Activated T-helper 1 cell treated with anti-CD3 and anti-CD28 coated beads, Interleukin-2, amount 50 U/mL, for 16 hours (primary cell): ENCODE measurements at places on chromosomes 1 and 21.

DNA sequence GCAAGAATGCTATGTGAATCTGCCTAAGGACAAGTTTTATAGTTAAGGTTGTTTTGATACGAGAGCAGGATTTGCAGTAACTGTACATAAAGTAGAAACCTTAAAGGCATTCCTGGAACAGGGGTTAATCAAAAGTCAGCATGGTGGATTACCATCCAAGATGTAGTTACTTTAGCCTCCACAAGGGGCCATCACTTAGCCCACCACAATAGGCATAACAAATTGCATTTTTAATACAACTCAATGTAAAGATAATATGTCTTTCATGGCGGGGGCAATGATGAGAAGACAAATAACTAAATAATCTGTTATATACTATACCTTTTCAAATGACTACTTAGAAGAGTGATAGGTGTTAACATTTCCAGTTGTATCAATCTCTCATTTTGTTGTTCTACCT, 611.2 kb upstream of the ADGRL4 start:
- no peak for DNase-seq

DNA sequence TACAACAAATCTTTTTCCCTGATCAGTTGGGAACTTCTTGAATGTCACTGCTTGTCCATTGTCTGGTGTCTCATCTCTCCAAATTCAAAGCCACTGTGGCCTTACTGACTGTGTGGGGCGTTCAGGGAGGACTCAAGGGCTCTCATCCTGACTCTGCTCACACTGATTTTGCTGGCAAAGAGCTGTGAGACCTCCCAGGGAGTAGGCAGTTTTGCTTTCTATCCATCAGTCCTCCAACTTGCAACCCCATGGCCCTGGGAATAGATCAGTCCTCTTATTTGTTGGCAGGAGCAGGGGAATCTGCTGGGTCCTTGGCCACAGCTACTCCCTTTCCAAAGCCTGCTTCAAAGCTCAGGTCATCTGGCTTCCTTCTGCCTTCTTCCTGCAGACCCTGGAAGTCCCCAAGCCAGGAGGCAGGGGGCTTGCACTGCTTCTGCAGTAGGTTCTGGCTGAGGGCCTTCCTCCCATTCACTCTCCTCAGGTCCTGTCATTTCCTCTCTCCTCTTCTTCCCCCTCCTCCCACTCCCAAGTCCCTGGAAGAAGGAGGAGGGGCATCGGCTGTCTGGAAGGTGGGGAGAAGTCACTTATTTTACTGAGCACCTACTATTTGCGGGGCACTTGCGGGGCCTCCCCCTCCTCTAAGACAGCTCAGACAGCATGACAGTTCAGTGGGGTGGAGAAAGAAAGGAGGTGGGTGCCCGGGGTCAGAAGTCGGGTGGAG, 876 bp upstream of the NAV1 start:
- no peak for DNase-seq

- no peak for DNase-seq
Measured at GRCh38 chr1:227318853-227319607, 738 bp upstream of the CDC42BPA start.

DNA sequence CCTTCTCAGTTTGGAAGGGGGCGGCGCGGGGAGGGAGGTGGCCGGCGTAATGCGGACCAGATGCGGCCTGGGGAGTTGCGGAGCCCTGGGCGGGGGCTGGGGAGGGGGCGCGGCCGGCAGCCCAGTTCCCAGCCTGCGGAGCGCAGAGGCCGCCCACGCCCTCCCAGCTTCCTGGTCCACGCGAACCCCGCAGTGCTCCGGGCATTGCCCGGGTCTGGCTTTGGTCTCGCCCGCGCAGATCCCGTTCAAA, 695 bp downstream of the DMBX1 start:
- no peak for DNase-seq

GRCh38 chr1:154141240-154141639, 13.6 kb downstream of the NUP210L start:
- no peak for DNase-seq

DNA sequence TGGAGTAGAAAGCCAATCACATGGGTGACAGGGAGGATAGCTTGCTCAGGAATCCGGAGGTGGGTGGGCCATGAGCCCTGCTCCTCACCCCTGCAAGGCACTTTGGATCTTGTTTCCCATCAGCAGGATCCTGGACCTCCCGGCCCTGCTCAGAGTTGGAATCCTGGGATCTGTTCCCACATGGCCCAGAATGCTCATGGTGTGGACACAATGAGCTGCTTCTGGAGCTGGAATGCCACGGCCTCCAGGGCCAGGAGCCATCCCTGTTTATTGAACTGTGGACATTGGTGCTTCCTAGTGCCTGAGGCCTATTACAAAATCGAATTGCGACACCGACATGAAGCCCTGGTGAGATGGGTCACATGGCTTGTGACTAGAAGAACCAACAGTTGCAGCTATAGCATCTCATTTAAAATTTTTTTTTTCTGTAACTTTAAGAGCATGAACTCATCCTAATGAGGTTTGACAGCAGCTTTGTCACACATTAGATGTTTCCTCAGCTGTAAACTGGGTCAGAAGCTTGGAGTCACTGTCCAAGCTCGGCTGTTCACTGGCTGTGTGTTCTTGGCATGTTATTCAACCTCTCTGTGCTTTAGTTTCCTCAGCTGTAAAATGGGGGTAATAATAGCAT, 40.4 kb upstream of the GOLT1A start:
- no peak for DNase-seq

DNA sequence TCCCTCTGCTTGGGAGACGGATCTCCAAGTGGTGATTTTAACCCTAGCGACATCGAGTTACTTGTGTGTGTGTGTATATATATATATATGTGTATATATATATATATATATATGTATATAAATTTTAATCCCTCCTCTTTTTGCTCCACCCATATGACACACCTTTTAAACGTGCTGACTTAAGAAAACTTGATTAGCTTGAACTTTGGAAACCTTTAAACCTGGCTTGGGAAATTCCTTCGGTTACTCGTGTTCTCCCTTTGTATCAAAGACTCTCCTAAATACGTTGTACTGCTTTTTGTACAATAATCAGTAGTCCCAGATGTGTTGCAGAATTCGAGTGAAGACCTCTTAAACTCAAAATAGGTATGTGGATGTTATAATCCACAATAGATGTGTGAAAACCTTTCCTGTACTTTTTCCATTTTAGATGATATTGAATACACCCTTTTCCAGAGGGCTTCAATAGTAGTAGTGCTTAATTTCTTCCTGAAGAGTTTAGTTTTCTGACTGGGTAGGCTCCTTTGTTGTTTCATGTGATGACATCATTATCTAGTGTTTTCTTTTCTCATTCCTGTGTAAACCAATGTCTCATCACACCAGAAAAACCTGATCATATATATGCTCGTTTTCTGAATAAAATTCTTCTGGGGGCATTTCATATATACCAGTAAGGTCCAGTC, 1.4 kb downstream of the RNF11 start:
- no peak for DNase-seq

GRCh38 chr1:39086386-39086785, 60.2 kb downstream of the NDUFS5 start:
- DNase-seq = no peak

GRCh38 chr21:16004086-16004485, 274.3 kb downstream of the USP25 start:
- DNase-seq = no peak

DNA sequence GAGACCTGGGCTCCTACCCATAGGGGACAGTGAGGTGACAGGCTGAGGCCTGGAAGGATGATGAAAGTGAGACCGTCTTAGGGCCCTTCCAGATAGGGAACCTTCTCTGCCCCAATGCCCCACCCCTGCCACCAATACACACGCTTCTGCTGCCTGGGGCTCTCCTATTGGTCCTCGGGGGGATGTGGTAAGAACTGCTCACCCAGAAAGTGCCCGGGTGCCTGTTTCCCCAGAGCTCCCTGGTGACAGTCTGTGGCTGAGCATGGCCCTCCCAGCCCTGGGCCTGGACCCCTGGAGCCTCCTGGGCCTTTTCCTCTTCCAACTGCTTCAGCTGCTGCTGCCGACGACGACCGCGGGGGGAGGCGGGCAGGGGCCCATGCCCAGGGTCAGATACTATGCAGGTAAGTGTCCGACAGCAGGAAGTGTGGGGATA, 948 bp downstream of the SEMA4A start:
- DNase-seq = no peak

GRCh38 chr1:177020851-177021589, 143.5 kb downstream of the ASTN1 start:
- DNase-seq = no peak

- DNase-seq = no peak
Measured at GRCh38 chr21:39869141-39869818, 2.0 kb downstream of the PCP4 start.

DNA sequence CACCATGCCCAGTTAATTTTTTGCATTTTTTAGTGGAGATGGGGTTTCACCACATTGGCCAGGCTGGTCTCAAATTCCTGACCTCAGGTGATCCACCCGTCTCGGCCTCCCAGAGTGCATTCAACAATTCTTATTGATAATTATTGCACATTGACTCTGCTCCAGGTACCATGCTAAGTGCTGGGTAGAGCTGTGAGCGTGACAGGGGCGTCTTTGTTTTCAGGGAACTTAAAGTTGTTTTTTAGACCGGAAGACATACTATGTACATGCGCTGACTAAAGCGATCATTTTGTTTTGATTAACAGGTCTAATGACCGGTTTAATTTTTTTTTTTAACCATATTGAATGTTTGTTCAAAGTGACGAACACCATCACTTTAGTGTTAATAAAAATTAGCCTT, 4.0 kb downstream of the CD247 start:
- no peak for DNase-seq

- DNase-seq = no peak
Measured at GRCh38 chr21:25772686-25773085, 37.9 kb downstream of the GABPA start.

DNA sequence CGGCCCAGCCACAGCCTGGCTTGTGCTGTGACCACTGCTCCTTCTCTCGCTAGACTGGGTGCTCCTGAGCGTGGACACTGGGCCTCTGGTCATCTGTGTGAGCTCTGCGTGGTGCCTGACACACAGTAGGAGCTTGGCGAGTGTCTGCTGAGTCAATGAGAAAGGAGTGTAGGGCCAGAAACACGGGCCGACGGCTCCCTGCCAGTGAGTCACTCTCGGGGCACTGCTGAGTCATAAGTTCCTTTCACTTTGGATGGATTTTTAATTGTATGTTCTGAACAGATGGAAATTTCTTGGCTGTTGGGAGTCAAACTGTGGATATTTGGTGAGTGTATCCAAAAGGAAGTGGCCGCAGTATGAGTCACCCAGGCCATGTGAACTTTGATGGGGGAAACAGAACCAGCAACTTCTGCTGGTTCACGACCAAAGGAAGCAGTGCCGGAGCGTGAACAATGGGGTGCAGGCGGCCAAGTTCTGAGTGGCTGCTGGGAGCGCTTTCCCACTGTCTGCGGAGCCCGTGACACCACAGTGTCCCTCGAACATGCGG, 41.0 kb upstream of the COL18A1 start:
- no peak for DNase-seq

GRCh38 chr1:244325056-244325758, 126.5 kb downstream of the ADSS2 start:
- no peak for DNase-seq

DNA sequence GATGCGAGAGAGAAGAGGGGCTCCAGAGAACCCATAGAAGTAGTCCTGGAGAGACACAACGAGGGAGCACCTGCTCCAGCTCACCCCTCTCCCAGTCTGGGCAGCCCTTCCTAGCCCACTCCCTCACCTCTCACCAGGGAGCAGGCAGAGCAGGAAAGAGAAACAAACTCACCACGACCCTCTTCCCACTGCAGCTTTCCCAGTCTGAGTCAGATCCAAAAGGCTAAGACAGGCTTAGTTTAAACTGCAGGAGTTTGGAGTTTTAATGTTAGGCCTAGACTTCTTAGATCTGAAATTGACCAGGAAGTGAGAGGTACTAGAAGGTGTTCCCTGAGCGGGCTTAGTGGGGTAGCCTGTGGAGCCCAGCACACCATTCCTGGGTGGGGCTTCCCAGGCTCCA, 29.6 kb downstream of the SLC1A7 start:
- DNase-seq = no peak

DNA sequence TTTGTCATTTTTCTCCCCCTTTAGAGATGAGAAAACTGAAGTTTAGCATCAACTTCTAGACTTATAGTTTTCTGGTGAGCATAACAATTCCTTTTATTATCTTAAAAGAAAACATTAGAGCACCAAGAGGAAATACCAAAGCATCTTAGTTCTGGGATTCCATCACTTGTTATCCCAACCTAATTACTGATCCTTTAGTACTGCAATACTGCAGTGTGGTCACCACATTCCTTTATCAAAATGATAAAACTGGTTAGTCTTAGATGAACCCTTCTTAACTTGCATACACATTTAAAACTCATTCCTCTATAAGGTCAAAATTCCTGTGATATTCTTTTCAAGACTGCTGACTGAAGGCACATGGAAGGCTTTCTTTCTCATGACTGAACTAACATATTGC, 23.1 kb downstream of the SOD1 start:
- no peak for DNase-seq

DNA sequence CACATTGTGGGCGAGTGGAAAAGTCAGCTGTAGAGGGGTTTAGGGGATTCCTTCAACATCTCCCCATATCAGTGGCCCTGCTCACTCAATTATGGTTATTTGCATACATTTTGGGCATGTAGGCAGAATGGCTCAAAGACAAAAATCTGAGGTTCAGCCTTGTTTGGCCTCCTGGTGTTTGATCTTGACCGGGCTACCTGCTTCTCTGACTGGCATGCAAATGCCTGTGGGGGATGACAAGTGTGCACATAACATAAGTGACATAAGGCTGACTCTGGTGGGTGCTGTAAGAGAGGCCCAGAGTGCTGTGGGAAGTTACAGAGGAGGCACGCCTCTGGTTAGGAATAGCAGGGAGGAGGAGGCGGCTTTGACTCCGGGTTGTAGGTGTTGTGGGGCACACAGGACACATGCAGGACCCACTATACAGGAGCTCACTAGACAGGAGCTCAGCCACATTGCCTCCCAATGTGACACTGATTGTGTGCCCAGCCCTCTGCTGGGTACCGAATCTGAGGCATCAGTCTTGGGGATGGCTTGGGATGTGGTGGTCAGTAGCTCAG, 29.4 kb upstream of the IL19 start:
- no peak for DNase-seq

- no peak for DNase-seq
Measured at GRCh38 chr1:222441066-222441465, 106.8 kb downstream of the HHIPL2 start.
